NCI-H2029 treated with DMSO at 0.1 percent for 48 hours (cell line): ENCODE measurements at places on chromosomes 6 and 20.

DNA sequence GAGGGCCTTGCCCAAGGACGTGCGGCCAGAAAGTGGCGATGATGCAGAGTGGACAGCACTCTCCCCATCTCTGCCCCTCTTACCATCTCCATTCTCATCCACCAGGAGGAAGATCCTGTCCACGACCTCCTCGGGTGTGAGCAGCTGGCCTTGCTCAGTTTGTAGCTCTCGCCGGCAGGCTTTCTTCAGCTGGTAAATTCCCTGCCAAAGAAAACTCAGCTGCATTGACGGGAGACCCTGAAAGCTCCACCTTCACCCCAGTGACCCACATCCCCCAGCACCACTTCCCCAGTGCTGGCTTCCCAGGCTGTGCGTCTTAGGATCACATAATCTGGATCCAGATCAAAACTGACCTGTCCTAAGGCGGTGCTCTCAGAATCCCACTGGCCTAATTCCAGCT is 9.2 kb downstream of the GUCA1B start:
- no peak for DNase-seq

- no peak for DNase-seq
Measured at GRCh38 chr6:31865205-31866118, 2.8 kb upstream of the NEU1 start.

GRCh38 chr6:100420711-100421110 is 44.0 kb downstream of the SIM1 start:
- no peak for DNase-seq

DNA sequence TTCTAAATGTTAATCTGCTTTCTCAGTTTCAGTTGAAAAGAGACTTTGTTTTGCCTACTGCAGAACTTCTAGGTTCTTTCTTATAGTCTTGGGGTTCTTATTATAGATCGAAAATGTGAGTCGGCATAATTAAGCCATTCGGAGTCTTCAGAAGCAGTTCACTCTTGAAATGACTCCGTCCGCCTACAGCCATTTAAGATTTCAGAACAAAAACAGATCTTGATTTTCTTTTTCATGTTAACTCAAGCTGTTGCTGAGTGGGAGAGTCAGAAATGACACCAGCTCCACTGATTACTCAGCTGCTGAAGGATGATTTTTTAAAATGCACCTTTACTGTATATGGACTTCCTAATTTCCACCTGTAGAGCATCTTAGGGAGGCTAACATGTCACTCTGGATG is 15.9 kb downstream of the PRDM1 start:
- no peak for DNase-seq

DNA sequence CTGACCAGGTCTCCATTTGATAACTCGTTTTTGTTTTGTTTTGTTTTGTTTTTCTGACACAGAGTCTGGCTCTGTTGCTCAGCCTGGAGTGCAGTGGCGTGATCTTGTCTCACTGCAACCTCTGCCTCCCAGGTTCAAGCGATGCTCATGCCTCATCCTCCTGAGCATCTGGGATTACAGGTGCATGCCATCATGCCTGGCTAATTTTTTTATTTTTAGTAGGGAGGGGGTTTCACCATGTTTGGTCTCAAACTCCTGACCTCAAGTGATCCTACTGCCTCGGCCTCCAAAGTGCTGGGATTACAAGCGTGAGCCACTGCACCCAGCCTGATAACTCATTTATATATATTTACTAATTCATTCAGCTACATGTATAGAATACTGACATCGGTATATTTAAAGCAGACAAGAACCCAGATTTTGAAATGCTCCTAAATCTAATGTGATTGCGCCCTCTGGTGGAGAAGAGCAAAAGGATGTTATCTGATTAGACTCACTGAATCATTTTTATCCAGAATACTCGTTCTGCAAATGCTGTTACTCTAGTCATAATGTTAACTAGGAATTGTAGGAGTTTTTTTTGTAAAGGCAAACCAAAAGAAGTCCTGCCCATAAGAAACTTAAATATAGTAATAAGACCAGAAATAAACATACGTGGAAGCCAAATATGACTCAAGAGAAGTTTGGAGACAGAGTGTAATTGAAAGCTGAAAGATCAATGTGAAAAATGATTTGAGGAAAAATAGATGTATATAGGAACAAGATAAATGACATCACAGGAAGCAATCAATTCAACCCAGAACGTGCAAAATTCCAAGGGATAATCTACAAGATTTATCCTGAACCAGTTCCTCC is 5.3 kb upstream of the COL12A1 start:
- DNase-seq, result peak; percentile 47

GRCh38 chr6:7176208-7176607 is 68.4 kb downstream of the RREB1 start:
- no peak for DNase-seq

DNA sequence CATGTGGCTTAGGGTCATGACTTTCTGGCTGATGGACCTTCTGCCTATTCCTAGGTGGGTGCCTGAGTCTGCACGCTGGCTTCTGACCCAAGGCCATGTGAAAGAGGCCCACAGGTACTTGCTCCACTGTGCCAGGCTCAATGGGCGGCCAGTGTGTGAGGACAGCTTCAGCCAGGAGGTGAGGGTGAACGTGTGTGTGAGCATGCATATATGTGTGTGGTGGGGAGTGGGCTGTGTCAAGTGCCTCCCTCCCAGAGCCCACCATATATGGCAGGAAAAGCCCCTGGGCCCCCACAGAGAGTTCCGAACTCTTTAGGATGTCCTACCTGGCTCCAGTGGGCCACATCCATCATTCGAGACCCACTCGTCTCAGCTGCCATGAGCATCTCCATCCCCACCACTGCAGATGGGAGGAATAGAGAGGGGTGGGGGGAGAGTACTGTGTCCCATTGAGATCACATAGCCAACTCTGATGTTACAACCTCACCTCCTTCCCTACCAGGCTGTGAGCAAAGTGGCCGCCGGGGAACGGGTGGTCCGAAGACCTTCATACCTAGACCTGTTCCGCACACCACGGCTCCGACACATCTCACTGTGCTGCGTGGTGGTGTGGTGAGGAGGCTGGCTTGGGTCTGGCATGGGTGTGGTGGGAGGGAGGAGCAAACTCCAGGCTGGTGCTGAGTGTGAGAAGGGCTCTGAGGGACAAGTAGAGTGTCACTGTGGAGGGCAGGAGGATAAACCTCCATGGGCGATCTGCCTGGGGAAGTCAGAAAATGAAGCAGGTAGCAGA is 3.2 kb downstream of the SLC22A7 start:
- DNase-seq, result no peak

- DNase-seq, result no peak
Measured at GRCh38 chr6:113120582-113121285, 736.4 kb upstream of the MARCKS start.

DNA sequence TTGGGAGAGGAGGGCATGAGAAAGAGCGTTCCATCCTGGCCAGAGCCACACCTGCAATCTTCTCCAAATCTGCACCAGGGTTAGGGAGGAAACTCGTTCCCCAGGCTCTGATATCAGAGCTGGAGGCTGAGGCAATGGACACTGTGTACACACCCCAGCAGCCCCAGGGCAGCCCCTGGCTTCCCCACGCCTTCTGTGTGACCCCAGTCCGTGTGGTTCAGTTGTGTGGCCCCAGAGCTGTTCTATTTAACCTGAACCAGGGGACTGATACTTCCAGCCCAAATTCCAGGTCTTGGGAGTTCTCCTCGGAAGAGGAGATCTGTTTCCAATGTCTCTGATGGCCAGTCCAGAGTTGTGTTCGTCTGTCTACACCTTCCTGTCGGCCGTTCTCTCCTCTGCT is 242.6 kb upstream of the EXOC2 start:
- DNase-seq, result no peak

- no peak for DNase-seq
Measured at GRCh38 chr20:1758765-1759164, 101.2 kb upstream of the SIRPG start.

DNA sequence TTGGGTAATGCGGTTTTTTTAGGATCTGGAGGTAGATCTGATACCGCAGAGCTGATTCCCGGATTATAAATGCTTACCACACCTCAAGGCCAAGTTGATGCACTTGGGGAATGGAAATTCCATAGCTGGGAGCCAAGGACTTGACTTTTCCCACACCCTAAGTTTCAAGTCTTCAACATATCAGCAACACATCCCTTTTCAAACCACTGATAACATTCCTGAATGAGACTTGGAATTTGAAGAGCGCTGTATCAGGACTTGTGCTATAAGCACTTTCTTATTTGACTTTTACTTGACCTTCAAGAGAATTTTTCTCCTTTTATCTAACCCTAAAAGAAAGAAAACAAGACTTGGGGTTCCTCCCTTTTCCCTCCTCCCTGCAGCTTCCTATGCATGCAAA is 90.6 kb upstream of the NAA20 start:
- no peak for DNase-seq

- no peak for DNase-seq
Measured at GRCh38 chr6:13327691-13328075, 654 bp downstream of the TBC1D7 start.

DNA sequence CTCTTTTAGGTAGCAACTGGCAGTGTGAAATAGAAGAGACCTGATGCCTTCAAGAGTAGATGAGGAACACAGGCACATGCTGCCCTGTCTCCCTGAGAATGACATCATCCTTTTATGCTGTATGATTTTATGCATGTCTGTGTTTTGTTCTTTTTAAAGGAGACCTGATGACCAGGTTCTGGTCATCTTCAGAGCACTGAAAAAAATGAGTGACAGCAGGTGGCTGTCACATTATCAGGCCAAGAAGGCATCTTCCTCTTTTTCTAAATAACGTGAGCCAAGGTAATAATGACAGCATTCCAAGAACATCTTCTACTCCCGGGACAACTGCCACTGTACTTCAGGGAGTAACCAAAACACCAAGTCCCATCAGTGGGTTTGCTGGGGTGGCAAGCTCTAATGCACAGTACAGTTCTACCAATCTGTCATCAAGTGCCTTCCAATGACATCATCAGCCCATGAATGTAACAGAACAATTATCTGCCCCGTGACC is 28.9 kb downstream of the CNKSR3 start:
- no peak for DNase-seq

DNA sequence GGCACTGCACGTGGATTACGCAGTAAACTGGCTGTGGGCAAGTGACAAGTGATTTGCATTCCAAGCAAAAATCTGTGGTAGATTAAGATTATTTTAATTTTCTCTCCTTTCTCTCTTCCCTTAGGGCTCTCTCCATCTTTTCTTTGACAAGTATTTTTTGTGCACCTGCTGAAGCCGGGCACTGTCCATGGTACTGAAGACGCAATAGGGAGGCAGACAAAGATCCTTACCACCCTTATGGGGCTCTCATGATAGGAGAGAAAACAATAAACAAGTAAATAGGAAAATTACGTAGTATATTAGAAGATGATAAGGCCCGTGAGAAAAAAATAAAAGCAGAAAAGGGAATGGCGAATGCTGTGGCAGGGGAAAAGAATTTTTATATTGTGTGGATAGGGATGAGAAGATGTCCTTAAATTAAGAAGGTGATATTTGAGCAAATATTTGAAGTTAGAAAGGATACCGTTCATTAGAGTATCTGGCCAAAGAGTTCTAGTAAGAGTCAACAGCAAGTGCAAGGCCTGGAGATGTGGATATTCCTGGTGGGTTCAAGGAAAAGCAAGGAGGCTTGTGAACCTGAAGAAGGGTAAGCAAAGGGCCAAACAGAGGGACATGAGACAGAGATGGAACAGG is 146.0 kb downstream of the LAMP5 start:
- DNase-seq, result no peak

GRCh38 chr6:85747666-85748065 is 105.0 kb upstream of the SYNCRIP start:
- DNase-seq, result no peak

GRCh38 chr6:79425589-79426311 is 111.5 kb downstream of the LCA5 start:
- peak; percentile 20 for DNase-seq

GRCh38 chr6:145020543-145020942 is 714.8 kb downstream of the EPM2A start:
- DNase-seq, result no peak

DNA sequence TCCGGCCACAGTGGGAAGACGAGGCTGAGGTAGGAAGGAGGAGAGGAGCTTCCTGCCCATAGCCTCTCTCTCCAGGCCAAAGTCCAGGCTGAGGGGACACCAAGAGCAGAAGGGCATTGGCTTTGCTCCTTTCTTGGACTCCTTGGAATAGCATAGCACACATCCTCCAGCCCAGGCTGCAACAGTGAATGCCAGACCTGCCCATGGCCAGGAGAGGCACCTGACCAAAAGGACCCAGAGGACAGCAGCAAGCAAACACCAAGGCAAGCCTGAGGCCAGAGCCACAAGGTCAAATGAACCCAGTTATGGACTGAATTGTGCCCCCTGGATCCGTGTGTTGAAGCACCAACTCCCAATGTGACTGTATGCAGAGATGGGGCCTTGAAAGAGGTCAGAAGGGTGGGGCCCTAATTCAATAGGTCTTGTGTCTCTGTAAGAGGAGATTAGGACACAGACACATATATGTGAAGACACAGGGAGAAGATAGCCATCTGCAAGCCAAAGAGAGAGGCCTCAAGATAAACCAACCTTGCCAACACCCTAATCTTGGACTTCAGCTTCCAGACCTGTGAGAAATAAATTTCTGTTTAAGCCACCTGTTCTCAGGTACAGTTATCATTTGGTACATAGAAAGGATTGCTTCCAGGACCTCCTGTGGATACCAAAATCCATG is 126.5 kb upstream of the NXT1 start:
- no peak for DNase-seq

GRCh38 chr6:105744815-105745214 is 341.3 kb upstream of the PRDM1 start:
- no peak for DNase-seq

DNA sequence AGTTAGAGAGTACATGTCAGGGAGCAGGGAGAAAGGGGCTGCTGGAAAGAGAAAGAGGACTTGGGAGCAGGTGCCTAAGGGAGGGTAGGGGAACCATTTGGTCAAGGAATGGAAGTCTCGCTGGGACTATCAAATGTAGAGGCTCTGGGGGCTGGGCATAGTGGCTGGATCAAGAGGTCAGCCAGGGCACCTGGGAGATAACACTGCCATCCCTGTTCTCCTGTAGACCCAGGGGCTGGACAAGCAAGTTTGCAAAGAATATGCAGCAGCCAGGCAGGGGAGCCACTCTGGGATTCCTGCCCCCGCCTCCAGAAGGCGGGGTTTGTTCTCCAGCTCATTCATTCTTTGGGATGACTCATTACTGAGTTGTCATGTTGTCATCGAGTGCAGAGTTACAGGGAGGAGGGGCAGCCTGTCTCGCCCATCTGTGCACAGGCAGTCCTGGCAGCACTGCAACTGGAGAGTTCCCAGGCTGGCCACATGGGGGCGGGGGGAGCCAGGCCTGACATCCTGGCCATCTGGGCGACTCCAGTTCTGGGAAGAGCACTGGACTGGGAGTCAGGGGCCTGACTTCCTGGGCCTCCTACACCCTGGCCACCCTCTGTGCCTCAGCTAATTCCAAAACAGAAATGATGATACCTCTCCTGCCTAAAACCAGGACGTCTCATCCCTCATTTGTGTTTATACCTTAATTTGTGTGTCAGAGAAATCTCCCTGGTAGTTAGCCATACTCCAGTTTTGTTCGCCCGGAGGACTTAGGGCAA is 28.2 kb upstream of the ZFAND3 start:
- DNase-seq, result peak; percentile 78

DNA sequence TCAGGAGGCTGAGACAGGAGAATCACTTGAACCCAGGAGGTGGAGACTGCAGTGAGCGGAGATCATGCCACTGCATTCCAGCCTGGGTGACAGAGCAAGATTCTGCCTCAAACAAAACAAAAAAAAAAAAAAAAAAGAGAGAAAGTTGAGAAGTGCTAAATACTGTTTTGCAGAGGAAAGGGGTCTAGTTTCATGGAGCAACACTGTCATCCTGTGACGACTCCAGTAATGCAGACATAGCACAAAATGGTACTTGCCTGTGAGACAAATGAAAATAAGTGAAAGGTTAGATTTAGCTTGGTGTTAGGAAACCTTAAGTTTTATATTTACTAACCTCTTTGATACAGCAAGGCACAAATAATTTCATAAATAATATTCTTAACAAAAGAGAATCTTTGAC is 29.7 kb downstream of the CEP162 start:
- DNase-seq, result no peak
